ENCODE measurements at places on chromosomes 7 and 10.

DNA sequence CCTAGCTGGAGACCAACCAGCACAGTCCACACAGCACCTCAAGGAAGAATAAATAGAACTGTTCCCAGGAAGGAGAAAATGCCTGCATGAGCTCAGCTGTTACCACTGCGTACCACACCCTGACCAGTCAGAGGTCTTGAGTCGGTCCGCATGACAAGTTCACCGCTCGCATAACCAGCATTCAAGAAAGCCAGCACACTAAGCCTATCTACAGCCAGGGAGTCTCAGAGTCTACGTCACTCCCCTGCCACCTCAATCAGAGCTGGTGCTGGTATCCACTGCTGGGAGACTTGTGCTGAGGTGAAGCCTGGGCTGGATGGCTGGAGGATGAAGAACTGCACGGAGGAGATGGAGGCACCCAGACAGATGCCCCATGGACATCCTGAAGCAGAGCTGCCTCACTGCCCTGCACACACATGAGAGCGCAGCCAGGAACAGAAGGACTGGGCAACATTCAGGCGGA lies 19.6 kb downstream of the AKR1C1 start:
- DNase-seq = no peak

DNA sequence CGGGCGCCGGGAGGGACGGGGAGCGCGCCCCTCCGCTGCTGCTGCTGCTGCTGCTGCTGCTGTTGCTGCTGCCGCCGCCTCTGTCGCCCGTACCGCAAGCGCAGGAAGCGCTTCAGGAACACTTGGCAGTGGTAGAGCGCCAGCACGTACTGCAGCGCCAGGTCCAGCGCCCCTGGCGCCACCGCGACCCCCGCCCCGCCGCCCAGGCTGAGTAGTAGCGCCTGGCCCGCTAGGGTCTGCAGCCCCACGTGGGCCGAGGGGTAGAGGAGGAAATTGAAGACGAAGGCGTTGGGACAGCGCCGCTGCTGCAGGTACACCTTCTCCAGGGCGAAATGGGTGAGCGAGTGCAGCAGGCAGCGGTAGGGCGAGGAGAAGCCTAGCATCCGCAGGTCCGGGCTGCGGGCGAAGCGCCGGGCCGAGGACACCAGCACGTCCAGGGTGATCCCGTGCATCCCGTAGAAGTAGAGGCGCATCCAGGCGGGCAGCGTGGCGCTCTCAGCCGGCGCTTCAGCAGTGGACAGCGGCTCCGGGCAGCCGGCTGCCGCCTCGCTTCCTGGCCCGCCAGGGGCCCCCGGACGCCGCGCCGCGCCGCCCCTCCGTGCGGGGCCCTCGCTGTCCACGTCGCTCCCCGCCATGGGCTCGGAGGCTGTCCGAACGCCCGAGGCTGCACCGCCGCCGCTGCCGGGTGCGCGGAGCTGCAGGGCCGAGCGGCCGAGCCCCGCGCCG lies at the start of gene TMEM229A:
Gene TMEM229A (minus strand): TSS at position 699 of the 726 bp plus-strand sequence. CDS start 64 bp downstream, at position 635.
- DNase-seq = peak; percentile 44

- no peak for DNase-seq
These were observed 155.6 kb upstream of the TARP start for GRCh38 chr7:38429057-38429456.

- no peak for DNase-seq
These were observed 27.8 kb downstream of the DENND10 start for GRCh38 chr10:119131512-119132240.

- no peak for DNase-seq
These were observed 73.7 kb downstream of the ITIH5 start for GRCh38 chr10:7593063-7593462.

DNA sequence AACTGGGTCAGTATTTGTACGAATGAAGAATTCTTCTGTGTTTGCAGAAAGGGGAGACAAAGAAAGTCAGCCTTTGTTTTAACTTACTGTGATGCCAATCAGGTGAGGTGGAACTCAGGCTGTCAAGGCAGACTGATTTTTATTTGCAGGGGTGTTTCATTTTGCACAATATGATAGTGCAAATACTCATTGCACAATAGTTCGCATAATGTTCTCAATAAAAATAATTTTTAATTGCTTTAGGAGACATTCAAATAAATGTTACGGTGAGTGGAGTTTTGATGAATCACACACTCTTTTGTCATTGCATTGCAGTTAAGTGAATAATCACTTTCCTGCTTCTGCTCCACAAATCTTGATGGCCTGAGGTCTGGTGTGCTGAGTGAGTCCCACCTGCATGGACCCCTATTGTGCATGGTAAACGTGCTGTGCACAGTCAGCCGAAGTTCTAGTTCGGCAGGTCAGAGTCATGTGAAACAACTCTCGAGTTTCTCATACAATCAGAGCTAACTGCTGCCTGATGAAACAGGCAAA lies 141.3 kb upstream of the FZD8 start:
- DNase-seq = no peak

- DNase-seq = no peak
These were observed 117.1 kb downstream of the KMT2E start for GRCh38 chr7:105131033-105131656.

DNA sequence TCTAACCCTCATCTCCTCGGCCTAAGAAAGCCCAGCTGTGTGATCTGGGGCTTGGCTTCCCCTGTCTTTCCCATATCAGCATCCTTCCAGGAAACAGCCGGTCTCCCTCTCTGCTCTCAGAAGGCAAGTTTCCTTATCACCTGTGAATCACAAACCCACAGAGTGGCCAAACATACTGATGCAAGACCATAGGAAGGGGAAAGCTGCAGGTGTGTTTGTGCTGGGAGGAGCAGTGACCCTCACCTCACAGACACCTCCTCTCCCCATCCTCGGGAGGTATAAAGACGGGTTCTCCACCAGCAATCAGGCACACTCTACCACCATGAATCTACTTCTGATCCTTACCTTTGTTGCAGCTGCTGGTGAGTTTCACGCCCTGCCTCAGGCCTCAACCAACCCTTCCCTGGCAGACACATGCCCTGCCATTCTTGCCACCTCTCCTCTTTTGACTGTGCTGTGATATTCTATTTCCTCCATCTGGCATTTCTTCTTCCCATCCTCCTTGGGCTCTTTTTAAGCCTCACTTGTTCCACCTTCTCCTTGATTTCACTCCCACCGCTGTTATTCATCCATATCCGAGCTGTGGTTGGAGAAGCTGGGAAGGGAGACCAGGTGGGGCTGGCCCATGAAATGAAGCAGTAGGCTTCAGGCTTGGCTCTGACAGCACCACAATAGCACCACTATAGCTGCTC lies at the start of gene PRSS2:
Gene PRSS2 (plus strand): TSS at position 310 of the 692 bp plus-strand sequence. CDS start 13 bp downstream, at position 323.
- DNase-seq = no peak

DNA sequence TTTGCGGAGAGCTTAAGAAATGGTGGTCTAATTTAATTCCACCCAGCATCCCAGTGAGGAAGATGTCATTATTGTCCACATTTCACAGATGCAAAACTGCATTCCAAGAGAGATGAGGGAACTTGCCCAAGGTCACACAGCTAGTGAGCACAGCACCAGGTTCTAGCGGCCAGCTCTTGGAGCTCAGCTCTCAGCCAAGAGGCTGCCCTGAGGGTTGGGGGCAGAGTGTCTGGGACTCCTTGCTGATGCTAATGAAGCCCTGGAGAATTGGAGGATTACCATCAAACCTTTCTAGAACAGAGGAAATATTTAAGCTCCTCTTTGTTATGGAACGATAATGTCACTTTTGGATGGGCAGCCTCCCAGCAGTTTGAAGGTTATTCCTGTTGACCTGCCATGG lies 48.0 kb downstream of the PLPP4 start:
- DNase-seq = no peak

- DNase-seq = no peak
These were observed 42.2 kb upstream of the BHLHA15 start for GRCh38 chr7:98168904-98169621.

DNA sequence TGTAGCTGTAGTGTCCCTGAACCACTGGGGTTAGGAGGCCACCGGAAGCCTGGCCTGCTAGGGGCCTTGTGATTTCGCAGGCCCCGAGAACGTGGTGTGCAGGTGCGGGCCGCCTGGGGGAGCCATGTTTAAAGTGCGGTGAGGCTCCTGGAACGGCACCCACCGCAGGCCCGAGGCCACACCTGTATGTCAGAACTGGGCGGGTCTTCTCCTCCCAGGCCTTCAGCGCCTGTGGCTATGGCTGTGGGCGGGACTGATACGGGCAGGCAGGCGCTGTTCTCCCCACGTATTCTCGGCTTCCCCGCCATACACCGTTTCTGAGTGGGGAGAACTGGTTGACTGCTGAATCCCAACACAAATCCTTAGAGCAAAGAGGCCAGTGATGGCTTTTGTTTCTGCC lies 74.8 kb downstream of the DNAJB6 start:
- DNase-seq = no peak

DNA sequence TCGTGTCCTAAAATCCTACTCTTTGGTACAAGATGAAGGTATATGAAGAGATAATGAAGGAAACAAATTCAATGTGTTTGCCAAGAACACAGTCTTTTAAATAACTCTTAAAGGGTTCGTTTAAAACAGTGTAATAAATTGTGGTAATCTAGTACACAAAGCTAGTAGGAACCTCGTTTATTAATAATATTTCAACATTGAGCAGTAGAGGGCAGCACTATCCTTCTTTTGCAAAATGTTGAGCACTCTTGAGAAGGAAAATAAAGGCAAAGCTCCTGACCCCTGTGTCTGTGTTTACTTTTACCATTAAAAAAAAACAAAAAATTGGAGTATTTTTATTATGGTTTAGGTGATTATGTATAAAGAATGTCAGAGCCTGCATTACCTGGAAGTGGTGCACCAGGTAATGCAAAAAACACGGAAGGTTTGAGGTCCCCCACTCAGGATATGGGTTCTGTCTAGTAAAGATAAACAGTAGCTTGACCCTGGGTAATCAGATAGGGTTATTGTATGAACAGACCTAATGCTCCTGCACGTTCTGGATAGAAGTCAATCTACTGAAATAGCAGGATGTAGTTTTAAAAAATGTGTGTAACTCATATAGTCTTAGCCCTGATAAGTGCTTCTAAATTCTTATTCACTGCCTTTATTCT lies 5.7 kb upstream of the GOT1 start:
- no peak for DNase-seq

DNA sequence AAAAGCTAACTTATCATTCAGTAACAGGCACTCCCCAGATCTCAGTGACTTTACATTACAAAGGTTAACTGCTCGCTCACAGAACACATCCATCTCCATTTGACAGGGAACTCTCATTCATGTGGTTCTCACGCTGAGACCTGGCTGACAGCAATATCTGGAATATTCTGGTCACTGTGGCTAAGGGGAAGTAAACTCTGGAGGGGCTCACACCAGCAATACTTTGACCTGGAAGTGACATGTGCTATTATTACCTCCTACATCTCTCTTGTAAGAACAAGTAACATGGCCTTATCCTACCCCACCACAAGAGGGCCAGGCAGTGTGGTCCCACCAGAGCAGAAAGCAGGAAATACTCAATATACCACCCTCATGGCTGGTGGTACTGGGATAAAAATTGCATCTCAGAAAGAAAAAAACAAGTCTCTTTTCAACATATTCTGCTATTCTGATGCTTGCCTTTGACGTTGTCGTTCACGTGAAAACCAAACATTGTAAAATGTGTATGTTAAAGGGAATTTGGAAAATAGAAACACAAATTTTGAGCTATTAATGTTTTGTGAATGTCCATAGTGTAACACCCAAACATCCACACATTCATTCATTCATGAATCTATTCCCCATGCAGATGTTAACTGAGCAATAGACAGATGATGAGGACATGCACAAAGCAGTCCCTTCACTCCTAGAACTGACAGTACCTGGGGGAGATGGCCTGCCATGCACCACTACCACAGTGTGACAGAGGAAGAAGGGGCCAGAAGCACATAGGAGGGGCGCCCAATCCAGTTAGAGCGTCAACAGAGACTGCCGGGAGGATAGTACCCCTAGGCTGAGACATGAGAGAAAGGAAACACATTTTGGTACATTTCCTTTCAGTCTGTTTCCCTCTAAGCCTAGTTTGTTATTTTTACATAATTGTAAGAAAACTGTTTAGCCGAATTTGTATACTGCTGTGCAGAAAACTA lies 166.0 kb upstream of the SP4 start:
- peak; percentile 36 for DNase-seq

DNA sequence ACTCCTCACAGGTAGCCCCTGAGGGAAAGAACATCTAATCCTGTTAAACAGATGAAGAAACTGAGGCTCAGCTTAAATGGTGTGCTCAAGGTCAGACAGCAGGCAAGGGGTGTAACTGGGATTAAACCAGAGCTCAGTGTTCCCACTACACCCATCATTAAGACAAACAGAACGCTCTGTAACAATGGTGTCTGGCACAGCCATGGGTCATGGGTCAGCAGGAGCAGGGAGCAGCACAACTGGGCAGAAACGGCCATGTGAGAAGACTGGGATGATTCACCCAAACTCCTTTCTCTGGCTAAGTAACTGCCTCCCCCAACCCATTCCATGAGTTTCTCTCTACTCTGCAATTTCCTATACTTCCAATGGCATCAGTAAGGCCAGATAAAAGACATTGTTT lies 85.5 kb upstream of the PDE1C start:
- DNase-seq = no peak

DNA sequence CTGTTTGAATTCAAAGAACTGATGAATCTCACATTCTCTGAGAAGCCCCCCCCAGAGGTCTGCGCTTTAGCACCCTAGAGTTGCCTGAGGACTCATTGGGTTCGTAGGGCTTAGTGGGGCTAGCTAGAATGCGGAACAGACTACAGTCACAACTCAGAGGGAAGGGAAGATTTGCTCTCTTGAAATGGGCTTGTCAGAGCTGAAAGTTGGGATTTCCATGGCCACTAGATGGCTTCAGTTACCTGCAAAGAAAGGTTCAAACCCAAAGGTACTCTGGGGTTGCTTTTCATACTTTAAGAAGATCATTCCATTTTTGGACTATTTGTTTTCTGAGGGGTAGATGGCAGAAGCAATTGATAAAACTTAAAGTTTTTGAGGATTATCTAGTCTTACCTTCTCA lies 205.0 kb downstream of the BBS9 start:
- DNase-seq = no peak

DNA sequence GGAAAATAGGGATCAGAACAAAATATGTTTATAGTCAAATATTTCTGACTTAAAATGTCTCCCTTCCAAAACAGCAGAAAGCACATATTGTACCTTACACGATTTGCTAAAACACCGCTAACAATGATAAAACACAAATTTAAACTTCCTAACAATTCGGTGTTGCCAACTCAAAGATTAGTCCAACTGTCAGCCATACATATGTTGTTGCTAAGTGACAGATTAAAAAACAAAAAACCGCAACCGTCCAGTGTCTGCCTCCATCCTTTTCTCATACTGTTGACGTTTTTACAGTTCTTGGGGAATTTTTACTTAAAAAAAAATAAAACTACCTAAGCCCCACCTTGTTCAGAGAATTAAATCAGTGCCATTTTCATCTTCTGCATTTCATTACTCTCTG lies 118.0 kb downstream of the RAB11FIP2 start:
- DNase-seq = no peak

DNA sequence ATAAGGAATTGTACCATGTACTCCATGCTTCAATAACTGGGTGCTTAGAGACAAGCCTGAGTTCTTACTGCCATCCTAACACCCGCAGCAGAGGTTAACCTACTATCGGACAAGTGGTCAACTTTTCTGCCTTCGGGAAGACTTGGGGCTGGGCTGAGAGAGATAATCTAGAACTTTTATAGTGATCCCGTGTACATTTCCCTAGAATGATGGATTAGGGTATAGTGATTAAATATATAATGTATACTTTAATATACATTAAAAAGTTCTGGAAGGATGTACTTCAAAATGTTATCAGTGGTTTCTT lies 12.2 kb upstream of the HNRNPF start:
- no peak for DNase-seq

All from H1 (cell line).